Placental epithelial cell (primary cell): ENCODE measurements at places on chromosomes 4 and X. TPM values are rescaled to one million over a fixed set of nuclear protein-coding genes. Genes with fewer than 3 reads are reported as not detected.

CYBB gene
- total RNA-seq, result not detected in 2 replicates

STK32B gene
- 0.39 and 0.98 TPM in 2 replicates for total RNA-seq

GPRASP3 gene
- total RNA-seq, result 2.1 and 3.9 TPM in 2 replicates

ARMCX4 gene
- 5.2 and 7.1 TPM in 2 replicates for total RNA-seq

SLC7A11 gene
- 2.4 and 13.4 TPM in 2 replicates for total RNA-seq

UFSP2 gene
- total RNA-seq, result 31.3 and 36.9 TPM in 2 replicates

FGF5 gene
- under 0.01 TPM in 1 of 2 replicates, not detected in the other for total RNA-seq

GRIA3 gene
- 0.76 TPM in 1 of 2 replicates, not detected in the other for total RNA-seq

MAB21L2 gene
- not detected in 2 replicates for total RNA-seq

NLRP2B gene
- total RNA-seq, result not detected in 2 replicates

TMPRSS11F gene
- 0.76 and 1.2 TPM in 2 replicates for total RNA-seq

LSM6 gene
- 21.4 and 21.6 TPM in 2 replicates for total RNA-seq
